Activated CD4-positive, alpha-beta T cell treated with anti-CD3 and anti-CD28 coated beads, Interleukin-2, amount 50 U/mL, for 24 hours (primary cell): ENCODE measurements at places on chromosomes 4 and X.

DNA sequence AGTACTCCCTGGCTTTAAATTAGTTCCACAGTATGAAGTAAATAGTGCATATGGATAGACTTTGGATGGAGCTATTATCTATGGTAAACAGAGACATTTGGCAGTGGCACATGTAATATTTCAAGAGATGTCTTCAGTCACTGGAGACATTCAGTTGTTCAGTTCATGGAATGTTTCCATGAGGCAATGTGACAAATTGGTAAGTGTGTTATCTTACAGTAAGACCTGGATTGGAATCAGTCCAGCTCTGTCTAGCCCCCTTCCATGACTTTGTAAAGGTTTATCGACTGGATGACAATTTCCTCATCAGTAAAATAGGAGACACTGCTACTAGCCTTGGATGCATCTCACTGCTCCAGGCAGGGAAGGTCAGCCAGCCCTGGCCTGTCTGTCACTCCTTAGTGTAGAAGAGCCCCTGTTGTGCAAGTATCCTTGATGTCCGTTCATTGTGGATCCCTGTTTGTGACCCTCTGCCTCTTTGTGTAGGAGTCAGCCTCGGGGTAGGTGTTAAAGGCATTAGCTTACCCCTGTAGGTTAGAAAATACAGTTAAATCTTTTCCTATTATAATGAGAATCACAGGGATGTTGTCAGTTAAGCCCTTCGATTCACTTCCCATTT, 335.9 kb downstream of the ANK2 start:
- DNase-seq, result no peak

- no peak for DNase-seq
These were observed 11.5 kb upstream of the CHST7 start for GRCh38 chrX:46561824-46562657.

DNA sequence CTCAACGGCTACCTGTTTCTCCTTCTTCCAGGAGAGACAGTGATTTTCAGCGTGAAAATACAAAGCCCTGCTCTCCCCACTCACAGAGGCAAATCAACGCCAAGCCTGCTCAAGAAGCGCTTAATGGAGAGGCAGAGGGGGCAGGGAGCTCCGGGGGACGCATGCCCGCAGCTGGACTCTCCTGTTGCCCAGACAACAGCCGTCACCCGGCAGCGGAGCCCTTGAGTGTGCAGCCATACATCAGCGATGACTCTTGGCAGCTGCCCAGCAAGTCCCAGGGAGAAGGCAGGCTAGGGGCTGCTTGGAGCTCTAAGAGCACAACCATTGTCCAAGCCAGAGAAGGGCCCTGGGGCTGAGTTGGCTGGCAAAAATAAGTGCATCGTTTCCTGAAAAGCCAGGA, 71.0 kb upstream of the AFAP1 start:
- no peak for DNase-seq

DNA sequence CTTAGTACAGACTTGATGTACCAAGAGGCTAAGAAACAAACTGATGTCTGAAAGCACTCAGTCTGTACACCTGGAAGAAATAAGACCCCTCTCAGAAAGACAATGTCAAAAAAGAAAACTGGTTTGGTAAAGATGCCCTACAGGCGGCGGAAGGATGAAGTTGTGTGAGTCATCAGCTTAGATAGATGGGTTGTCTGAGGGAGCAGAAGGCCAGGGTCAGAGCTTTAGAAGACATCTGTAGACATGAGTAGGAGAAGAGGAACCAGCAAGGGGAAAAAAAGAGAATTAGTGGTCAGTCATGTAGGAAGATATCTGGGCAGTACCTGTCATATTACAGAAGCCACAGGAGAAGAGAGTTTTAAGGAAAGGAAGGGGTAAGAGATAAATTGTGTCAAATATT, 8.3 kb downstream of the SRPX2 start:
- DNase-seq, result no peak

- DNase-seq, result no peak
These were observed 51.1 kb downstream of the UGT2B7 start for GRCh38 chr4:69147334-69147733.

DNA sequence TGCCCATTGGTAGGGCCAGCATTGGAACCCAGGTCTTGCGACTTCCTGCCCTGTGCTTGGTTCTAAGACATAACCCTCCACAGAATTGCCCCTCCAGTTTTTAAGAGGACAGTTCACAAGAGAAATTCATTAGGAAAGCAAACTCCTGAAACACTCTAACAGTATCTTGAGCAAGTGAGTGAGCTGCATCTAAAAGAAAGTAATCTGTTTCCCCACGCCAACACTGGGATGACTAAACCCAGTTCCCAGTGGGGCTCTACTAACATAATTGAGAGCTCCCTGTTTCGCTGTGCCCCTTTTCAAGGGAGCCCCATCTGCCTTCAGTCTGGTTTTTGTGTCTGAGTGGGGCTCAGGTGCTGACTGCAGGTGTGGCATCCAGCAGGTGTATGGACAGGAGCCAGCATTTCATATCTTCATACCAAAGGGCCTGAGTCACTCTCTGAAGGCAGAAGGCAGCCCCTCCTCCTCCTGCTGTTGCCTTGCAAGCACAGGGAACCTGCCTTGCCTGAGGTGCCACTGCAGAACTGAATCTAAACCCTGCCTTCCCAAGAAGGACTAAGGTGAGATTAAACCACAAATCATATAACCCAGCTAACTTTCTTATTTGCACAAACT, 8.0 kb downstream of the AMOT start:
- DNase-seq, result no peak

GRCh38 chr4:7237873-7238272, 45.5 kb downstream of the SORCS2 start:
- DNase-seq, result no peak

DNA sequence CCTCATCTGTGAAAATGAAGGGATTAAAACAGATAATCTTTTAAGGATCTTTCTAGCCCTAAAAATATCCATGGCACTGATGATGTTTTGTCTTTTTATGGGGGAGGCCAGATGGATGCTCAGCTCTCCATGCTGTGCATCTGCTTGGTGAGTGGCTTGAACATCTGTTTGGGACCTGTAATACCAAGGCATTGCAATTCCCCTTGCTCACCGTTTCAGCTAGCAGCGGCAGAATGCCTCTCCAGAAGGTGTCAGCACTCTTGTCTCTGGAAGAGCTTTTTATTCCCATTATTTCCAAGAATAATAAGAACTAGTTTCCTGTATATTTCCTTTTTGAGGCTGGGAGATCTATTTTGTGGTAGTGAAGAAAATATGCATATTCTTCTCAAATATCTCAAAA, 151.9 kb upstream of the ANK2 start:
- DNase-seq, result no peak

DNA sequence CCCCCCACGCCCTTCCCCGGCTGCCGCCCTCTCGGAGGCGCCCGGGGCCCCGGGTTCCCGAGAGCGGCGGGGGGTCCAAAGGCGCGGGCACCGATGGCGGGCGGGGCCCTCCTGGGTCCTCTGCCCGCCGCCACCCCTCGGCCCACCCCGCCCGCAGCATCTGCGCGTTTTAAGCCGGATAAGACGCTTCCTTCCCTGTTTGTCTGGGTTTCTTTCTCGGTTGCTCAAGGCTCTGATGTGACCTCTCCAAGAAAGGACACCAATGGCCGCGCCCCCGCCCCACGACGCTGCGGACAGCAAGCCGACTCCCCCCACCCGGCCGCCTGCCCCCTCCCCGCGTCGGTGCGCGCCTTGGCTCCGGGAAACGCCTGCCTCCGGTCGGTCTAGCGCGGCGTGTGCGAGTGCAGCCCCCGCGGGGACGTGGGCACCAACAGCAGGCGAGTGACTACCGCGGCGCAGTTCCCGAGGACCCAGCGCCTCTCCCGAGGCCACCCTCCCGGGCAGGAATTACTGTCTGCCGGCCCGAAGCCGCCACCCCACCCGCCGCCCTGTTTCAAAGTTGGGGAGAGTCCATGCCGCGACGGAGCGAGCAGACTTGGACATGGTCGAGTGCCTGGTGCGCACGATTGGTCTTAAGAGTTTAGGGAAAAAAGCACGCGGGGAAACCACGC, 21.1 kb upstream of the HMX1 start:
- no peak for DNase-seq

DNA sequence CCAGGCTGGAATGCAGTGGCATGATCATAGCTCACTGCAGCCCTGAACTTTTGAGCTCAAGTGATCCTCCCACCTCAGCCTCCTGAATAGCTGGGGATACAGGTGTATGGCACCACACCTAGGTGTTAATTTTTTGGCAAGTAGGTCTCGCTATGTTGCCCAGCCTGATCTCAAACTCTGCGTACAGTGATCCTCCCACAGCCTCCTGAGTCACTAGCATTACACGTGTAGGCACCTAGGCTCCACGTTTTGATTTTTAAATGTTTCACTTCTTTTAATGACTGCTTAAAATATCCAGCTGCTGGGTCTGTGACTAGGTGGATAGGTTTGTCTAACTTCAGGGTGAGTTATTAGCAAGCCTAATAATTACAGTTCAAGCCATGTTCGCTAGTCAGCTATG, 44.5 kb downstream of the GATB start:
- no peak for DNase-seq

- DNase-seq, result no peak
These were observed 6.0 kb downstream of the RASL11B start for GRCh38 chr4:52868133-52868532.

- DNase-seq, result no peak
These were observed at the start of gene TLR3 for GRCh38 chr4:186068581-186069348. TSS of gene TLR3 (plus strand) at chr4:186069156. CDS start at chr4:186076620, 7,464 bp downstream.

DNA sequence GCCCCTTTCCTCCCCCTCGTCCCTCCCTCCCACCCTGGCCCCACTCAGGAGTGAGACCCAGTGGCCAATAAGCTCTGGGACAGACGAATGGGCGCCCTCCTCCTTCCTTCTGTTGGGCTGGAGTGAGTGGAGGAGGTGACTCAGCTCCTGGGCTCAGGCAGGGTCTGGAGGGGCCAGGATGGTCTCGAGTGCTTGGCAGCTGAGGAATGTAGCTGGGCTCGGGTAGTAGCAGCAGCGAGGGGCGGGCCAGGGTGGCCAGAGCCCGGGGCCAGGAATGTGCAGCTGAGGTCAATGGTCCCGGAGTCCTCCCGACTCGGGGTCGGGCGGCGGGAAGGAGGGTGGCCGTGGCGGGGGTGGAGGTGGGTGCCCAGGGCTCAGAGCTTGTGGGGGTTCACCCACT, 15.0 kb downstream of the G6PD start:
- DNase-seq, result no peak

DNA sequence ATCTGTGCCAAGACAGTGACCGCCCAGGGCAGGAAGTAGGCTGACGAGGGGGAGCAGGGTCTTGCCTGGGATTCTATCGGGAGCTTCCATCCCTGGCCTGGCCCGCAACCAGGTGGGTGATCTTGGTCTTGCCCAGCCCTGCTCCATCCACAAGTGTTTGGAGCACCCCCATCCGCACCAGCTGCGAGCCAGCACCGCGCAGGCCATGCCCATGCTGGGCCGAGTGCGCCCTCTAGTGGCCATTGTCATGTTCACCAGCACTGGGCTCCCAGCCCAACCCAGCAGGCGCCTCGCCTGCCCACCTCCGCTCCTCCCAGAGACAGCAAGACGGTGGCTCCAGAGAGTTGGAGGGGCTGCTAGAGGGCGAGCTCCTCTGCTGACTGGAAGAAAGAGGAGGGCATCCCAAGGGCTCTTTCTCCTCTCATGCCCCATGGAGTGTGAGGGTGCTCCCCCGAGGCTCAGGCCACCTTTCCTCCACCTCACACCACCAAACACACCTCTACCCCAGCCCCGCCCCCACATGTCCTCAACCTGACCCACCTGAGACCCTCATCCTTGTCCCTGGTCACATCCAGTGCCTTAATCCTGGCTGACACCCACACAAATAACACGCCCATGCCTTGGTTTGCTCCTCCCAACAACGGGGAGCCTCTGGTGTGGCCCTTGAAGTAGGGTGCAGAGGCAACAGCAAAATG, 9.8 kb upstream of the ATP2B3 start:
- DNase-seq, result peak; percentile 75
